Astrocyte (in vitro differentiated cells and primary cell): ENCODE measurements at places on chromosomes 13 and 19.

DNA sequence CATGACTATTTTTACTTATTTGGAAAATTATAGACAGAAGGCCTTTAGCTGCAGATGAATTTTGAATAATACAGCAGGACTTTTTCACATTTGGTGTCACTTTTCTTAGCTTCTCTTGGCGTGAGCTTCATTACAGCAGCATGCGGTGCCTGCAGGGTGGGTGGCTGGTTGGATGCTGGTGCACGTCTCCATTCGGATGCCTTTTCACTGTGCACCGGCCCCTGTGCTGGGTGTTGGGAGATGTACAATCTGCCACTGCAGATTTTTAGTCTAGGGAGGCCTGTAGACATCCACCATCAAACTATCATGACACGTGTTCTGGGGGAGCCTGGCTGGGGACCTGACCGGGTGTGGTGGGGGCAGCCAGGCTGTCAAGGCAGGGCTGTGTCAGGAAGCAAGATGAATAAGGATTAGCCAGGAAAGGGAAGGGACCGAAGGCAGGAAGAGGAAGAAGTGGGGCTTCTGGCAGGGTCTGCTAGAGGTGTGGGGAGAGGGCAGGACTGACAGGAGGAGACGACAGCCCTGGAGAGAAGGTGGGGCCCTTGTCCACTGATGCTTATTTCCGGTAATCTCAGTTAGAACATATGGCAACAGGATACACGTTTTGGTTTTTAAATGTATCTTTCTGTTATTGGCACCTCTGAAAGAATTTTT is 88.8 kb downstream of the ARHGEF7 start:
- no peak for DNase-seq

DNA sequence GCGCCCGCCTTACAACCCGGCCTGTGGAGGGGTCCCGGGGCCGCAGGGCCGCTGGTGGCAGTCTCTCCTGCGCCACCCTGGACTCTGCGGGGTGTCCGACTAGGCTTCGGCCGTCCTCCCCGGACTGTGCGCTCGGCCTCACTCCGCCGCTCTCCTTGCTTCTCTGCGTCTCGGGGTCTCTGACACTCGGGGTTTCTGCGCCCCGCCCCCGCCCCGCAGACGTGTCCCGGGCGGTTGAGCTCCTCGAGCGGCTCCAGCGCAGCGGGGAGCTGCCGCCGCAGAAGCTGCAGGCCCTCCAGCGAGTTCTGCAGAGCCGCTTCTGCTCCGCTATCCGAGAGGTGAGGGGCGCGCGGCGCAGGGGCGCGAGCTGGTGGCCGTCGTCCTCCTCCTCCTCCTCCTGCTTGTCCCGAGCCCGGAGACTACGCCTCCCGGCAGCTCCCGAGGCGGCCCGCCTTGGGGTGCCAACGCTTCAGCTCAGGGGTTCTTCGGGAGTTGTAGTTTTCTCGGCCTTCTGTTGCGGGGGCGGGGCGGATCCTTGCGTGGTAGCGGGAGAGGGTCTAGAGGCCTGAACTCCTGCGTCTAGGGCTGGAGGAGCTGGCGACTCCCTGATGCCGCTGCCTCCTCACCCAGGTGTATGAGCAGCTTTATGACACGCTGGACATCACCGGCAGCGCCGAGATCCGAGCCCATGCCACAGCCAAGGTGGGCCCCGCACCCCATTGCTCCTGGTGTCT is 627 bp downstream of the LIN7B start:
- DNase-seq, result peak; percentile 18

DNA sequence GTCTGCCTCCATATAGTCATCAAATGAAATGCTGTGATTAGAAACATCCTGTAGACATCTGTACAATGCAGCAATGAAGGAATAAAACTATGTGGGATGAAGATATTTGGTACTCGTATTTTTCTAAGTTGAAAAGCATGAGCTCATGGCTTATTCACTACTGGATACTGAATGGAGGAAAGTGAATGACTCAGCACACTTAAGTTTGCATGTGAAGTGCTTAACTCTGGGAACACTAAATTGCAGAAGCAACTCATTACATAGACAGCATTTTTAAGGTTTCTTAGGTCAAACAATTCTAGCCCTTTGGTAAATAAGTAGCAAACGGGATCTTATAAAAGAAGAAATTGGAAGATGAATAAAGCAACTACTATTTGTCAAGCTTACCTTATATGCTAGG is 429.0 kb upstream of the MIR17HG start:
- peak; percentile 92 for DNase-seq

GRCh38 chr13:21344662-21345176 is 114.4 kb downstream of the ZDHHC20 start:
- DNase-seq, result no peak

GRCh38 chr13:53250272-53250875 is 221.8 kb downstream of the OLFM4 start:
- DNase-seq, result peak; percentile 56

DNA sequence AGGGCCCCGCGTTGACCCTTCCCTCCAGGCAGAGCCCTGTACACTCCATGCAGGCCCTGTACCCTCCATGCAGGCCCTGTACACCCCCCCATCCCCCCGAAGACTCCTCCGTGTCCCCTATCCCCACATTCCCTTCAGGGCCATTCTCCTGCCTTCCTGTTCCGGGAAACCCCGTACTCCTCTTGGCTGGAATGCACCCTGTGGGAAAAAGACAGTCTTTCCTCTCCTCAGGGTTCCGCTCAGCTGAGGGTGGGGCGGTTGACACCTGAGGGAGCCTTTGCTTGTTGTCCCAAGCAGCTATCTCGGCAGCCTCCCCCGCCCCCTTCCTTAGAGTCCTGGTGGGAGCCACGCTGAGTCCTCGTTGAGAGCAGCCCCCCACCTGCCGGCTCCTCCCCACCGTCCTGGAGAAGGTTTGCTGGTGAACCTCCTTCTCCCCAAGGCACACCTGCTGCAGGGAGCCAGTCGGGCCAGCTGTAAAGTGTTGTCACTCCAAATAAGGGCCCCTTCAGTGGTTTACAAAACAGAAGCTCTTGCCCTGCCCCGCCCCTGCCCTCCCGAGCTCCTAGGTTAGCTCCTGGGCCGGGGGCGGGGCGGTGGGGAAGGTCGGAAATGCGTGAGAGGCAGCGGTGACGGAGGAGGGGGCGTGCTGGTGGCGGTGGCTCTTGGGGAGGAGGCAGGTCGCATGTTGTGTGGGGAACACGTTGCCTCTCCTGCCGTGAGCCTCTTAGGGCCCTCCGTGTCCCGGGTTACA is 1.5 kb downstream of the GNA11 start:
- no peak for DNase-seq

GRCh38 chr13:113405481-113406300 is 41.8 kb upstream of the GRTP1 start:
- no peak for DNase-seq

GRCh38 chr13:22880741-22881720 is 299.7 kb upstream of the SGCG start:
- DNase-seq, result no peak

DNA sequence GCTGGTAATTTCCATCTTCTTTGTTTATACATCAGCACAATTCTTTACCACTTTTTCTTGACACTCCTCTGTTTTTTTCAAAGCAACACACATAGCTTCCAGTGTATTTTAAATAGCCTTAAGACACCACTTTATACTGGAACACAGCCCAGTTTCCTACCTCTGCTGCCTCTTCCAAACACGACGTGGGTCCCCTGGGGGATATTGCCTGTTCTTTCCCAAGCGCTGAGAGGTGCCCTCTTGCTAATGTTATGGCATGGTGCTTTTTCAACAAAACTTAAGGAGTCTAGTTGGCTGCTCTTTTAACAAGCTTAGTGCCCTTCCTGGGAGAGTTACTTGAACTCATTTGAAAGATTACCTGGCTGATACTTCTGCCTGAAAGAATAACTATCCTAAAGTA is 112.7 kb downstream of the OLFM4 start:
- no peak for DNase-seq
